ENCODE measurements at places on chromosomes 11 and 22.
A peak's percentile ranks its signal among the peaks of the same experiment; 100 is the strongest.

DNA sequence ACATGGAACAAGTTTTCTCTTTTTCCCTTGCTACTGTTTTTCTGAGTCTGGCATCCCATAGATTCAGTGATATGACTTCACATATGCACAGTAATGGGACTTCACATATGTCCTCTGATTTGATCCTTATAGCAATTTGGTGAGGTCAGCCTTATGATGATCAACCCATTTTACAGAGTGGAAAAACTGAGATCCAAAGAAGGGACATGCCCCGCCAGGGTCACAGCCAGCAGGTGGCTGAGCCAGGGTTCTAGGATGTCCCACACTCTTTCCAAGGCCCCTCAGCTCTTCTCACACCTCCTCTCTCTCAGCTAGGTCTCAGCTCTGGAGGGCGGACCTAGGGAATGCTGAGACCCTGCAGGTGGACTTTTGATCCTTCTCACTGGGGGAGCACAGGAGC lies 44.3 kb upstream of the CD82 start:
- no peak for DNase-seq

DNA sequence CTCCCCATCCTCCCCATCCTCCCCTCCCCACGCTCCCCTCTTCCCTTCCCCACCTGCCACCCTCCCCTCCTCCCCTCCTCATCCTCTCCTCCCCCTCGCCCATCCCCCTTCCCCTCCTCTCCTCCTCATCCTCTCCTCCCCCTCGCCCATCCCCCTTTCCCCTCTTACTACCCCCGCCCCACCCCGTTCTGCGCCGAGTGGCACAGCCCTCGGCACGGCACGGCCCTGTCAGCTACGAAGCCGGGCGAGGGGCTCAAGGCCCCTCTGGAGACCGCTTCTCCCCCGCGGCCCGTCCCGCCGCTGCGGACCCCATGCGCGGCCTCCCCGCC lies 449.9 kb downstream of the OPCML start:
- DNase-seq = peak; percentile 16

GRCh38 chr11:128669506-128670270 lies 24.2 kb upstream of the FLI1 start:
- DNase-seq = no peak

- no peak for DNase-seq
These were observed 1182.5 kb downstream of the TBC1D22A start for GRCh38 chr22:47944941-47945340.

- no peak for DNase-seq
These were observed 64.4 kb upstream of the LINC01488 start for GRCh38 chr11:69416762-69417698.

DNA sequence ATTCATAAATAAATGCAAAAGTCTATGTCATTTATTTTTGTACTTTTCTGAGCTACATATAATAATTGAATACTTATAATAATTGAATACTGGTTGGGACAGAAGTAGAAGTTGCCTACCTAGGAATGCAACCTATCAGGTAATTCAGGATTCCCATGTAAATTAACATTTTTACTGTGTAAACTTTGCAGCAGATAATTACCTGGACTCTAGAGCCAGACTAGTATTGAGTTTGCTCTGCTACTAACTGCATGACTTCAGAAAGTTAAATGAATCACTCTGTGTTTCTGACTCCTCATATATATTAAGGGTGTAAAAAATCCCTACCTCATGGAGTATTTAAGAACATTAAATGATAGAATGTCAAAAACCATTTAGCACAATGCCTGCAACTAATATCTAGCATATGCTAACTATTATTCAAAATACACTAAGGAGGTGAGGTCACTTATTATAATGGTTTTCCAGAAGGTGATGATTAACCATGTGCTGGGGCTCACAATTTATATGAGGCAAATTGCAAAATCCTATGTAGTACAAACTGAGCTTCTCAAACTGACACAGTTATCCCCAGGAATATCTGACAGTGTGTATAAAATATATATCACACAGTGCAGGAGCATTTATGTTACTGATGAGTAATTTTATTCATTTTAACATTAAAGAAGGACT lies 138.1 kb upstream of the ANO3 start:
- no peak for DNase-seq

- no peak for DNase-seq
These were observed 65.6 kb downstream of the CCDC81 start for GRCh38 chr11:86440305-86440716.

DNA sequence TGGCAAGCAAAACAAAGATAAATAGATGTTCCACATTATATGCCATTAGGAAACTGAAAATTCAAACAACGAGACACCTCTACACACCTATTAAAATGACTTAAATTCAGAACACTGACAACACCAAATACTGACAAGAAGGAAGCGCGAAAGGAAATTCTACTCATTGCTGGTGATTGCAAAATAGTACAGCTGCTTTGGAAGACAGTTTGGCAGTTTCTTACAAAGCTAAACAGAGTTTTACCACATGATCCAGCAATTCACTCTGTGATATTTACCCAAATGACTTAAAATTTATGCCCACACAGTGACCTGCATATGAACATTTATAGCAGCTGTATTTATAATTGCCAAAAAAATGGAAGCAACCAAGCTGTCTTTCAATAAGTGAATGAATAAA lies 232.6 kb downstream of the CASP12 start:
- DNase-seq = no peak

DNA sequence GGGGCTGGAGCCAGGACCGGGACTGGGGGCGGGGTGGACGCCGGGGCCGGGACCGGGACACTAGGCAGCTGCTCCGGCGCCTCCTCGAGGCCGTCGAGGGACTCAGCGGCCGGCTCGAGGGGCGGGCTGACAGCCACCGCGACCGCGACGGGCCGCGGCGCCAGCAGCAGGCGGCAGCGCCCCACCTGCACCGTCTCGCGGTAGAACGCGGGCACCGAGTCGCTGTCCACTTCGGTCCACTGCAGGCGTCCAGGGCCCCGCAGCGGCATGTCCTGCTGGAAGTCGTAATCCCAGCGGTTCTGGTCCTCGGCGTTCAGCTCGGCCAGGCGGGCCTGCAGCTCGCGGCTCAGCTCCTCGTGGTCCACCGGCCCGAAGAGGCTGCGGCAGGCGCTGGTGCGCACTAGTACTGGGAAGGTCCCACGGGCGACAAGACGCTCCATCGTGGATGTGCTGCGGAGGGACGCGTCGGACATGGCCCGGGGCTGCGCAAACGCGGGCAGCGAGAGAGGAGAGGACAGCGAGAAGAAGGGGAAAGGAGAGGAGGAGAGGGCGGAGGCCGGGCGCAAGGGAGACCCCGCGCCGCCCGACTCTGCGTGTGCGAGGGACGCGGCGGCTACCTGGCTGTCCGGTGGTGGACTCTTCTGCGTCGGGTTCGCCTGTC lies 428 bp downstream of the CDKN1C start:
- peak; percentile 33 for DNase-seq

DNA sequence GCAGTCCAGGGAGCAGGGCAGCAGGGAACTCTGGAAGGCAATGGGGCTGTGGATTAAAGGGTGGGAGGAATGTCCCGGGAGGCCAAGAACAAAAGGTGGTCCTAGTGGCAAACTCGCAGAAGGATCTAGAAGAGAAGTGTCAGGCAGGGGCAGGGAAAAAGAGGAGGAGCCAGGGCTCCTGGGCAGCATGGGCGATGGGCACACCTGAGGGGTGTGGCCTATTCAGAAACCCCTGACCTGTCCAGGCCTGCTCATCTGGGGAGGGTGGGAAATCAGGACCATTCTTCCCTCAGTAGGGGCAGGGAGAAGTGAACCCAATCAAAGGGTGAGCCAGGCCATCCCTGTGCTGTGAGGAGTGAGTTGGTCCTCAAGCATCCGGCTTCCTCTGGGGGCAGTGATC lies 108.6 kb downstream of the TRIM29 start:
- DNase-seq = no peak

DNA sequence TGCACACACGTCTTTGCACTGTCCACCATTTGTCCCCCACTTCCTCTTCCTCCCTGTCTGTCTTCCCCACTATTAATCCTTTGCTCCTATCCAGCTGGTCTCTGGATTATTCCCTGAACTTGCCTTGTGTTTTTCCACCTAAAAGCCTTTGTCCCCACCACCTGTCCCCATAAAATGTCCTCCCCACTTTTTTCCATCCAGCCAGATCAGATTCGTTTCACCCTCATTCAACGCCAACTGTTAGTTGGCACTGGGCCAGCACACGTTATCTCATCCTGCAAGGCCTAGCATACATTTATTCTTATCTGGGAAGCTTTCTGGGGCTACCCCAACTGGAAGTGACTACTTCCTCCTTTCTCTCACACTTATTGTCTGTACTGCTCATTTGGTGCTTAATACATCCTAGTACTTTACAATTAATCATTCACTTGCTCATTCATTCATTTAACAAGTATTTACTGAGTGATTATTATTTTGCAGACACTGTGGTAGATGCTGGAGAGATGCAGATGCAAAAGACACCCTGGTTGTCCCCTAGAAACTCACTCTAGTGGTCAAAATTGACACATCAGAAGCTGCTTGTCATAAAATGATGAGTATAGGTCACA lies 96.2 kb downstream of the RASSF10 start:
- no peak for DNase-seq

- no peak for DNase-seq
These were observed 1.7 kb downstream of the SAMM50 start for GRCh38 chr22:43956805-43957463.

- no peak for DNase-seq
These were observed 45.0 kb downstream of the ST3GAL4 start for GRCh38 chr11:126400479-126400878.

DNA sequence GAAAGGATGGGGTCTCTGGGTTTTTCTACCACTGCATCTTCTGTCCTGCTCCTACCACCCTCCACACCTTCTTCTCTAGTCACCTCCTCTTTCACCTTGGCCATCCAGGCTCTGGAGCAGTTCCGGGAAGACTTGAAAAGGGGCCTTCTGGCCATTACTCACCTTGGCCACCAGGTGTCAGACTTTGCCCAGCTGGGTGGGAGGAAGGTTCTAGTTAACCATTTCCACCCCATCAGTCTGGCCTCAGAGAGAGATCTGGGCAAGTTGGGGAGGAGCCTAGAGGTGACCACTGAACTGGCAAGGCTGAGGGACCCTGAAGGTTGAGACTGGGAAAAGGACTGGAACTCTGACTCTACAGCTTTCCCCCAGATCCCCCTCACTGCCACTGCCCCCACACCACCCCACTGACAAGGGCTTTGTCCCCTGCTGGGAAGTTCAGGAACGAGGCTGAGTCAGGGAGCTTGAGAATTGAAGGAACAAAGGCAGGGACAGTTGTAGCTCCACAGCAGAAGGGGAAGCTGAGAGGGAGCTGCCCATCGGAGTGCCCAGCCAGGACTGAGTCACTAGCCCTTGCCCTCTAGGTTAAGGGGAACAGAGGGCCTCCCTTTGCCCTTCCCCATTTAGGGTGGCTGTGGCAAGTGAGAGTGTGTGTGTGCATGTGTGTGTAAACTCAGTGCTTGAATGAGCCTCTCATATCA lies 3.7 kb upstream of the POLD4 start:
- peak; percentile 82 for DNase-seq

Data from activated naive CD4-positive, alpha-beta T cell treated with anti-CD3 and anti-CD28 coated beads for 36 hours (primary cell).